ENCODE measurements at places on chromosomes 12 and 14.

DNA sequence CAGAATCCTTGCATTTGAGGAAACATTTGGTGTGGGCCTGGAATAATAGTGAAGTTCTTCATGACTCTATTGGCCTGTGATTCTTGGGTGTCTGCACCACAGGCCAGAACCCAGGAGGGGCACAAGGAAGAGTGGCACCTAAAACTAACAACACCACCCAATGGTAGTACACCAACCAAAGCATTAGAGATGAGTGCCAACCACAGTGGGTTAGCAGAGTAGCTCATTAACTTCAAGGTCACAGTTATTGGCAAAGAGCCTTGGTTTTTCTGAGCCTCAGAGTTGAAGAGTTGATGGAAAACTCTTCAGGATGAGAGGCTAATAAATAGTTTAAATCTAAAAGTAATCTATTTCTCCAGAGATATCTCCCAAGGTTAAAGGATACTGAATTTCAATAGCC, 57.0 kb downstream of the HELB start:
- no peak for DNase-seq

- DNase-seq, result no peak
Measured at GRCh38 chr12:55780685-55781084, 36.8 kb downstream of the SARNP start.

- DNase-seq, result no peak
Measured at GRCh38 chr12:20681334-20681733, 13.8 kb upstream of the SLCO1C1 start.

DNA sequence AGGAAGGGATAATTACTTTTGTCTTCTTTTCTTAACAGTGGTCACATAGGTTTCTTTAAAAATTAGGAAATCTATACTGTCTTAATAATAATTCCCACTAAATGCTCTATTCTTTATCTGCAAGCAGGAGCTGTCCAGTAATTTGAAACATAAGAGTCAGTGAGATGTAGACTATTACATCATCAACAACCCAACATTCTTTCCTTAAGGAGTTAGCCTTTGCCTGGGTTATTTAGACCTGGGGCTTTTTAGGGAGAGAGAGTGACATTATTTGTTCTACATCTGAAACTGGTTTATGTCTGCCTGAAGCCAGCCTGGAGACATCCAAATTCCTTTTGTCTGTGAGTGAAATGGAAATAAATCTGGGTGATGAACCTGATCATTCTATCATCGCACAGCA, 294.4 kb downstream of the TMTC2 start:
- no peak for DNase-seq

DNA sequence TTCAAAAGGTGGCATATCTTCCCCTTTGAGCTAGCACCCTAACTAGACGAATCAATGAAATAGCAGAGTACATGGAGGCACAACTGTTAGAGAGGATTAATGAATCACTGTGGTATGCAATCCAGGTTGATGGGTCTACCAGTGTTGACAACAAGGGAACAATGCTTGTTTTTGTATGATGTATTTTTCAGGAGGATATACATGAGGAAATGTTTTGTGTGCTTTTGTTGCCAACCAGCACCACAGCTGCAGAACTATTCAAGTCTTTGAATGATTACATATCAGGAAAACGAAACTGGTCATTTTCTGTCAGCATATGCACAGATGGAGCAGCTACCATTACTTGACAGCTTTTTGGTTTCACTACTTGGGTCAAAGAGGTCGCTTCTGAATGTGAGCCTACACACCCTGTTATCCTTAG, 142.6 kb downstream of the GPHN start:
- DNase-seq, result no peak

DNA sequence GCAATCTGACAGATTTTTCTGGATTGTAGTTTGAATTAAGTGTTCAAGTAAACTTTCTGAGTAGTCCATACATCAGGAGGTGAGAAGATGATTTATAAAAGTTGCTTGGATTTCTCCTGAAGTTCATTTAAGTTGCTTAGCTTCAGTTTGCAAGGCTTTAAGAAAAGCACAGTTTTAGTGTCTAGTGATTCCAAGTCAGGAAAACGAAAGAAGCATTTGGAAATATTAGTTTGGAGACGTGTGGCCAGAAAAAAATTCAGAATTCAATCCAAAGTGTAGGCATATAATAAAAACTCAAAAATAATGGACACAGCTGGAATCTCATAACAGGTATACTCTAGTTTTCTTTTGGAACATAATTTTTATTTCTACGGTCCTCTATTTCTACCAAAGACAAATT, 25.5 kb upstream of the PRICKLE1 start:
- DNase-seq, result no peak

DNA sequence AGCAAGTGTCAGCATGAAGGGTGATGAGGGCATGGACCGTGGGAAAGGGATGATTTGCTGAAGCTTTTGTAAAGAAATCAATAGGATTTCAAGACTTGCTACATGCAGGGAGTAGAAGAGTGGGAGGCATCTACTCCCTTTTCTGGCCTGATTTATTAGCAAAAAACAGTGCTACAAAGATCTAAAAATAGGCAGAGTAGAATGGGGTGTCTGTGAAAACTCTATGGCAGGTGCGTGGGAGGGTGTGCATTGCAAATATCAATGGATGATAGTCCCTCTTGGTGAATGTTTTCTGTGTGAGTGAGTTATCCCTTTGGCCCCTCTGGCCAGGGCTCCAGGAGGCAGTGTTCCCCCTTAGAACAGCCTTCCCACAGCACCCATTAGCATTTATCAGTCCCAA, 139.0 kb downstream of the SMOC1 start:
- no peak for DNase-seq

DNA sequence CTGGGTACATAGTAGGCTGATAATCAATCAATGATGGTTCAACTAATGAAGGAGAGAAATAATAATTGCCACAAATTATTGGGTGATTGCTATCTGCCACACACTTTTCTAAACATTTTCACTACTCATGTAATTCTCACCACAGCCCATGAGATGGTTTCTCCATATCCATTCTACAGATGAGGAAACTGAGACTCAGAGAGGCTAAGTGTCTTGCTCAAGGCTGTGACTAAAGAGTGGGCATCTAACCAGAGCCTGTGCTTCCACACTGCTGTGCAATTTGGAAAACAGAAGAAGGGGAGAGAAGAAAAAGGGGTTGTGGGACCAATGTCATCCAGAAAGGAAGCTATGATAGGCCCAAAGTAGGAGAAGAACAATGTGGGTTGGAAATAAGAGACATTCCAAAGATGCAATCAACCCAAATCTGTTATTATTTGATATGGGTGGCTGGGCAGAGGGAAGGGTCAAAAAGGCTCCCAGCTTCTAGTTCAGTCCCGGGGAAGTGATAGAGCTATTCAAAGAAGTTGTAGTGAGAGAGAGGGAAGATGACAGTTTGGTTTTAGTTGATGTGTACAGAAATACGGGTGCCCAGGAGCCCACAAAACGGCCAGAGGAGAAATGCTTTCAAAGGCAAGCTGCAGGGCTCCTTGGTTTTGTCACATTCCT, 483 bp upstream of the NR1H4 start:
- DNase-seq, result no peak

DNA sequence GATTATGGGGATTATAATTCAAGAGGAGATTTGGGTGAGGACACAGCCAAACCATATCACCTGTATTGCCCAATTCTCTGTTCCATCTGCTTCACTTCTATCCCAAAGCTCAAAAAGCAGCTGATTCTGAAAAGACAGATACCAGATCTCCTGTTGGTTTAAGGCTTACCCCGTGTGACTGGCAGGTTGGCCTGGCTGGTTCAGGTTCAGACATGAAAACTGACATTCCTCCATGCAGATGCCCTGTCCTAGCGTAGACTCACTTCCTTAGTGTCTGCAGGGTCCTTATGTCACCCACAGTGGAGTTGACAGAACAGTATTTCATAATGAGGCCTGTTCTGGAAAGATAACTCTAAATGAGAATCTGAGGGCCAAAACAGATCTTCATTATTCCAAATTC, 61.1 kb upstream of the FLRT2 start:
- no peak for DNase-seq

GRCh38 chr12:74620921-74621320, 83.3 kb downstream of the ATXN7L3B start:
- no peak for DNase-seq

DNA sequence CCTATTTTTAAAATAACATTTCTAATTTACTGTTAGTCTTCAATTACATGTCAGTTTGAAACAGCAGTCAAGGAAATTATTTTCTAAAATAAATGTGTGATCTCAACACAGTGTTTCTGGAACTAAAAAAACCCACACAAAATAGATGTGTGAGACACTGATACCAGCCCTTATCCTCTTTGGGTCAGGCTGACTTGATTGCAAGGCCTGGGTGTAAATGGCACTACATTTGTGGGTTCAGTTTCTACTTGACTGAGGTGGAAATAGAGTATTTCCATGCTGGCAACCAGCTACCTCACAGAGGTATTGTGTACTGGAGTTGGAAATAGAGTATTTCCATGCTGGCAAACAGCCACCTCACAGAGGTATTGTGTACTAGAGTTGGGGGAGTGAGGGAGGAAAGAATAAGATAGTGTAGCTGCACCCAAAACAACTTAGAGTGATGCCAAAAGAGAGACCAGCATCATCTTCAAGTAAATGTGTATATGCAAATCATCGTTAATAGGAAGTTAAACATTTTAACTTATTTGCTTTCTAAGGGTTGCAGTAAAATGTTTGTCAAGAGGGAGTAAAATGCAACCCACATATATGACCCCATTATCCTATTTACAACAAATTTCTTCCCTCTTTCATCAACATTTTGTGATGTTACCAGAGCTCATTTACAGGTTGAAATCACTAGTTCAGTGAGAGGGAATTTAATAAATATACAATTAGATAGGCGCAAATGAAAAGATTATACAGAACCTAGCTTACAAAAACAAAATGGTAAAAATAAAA, 10.7 kb upstream of the LYZ start:
- DNase-seq, result no peak

DNA sequence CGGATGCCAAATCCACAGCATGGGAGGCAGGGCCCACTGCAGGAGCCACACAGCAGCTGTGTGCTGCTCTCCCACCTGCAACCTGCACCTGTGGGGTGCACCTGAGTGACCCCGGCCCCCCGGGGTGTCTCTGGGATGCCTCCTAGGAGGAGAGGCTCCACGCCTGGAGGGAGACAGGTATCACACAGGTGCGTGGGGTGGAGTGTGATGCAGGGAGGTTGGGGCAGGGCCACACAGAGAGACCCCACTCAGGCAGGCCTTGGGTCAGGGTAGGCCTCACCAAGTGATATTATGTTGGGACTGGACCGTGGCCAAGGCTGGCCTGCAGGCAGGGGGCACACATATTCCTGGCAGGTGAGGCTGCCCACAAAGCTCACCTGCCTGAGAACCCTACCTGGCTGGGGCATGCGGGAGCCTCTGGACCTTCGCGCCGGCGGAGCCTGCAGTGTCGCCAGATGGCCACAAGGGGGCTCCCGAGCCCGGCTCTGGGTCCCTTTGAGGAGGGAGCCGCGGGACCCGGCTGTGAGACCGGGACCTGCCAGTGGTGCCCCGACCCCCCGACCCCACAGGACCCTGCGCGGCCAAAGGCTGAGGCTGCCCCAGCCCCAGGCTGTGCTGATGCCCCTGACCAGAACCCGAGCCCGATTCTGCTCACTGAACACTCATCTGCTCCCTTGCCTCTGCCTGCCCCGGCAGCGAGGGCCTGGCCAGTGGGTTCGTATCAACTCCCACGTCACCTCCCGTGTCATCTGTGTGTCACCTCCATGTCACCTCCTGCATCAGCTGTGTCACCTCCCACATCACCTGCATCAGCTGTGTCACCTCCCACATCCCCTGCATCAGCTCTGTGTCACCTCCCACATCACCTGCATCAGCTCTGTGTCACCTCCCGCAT, 11.4 kb downstream of the TMEM121 start:
- DNase-seq, result peak; percentile 61

DNA sequence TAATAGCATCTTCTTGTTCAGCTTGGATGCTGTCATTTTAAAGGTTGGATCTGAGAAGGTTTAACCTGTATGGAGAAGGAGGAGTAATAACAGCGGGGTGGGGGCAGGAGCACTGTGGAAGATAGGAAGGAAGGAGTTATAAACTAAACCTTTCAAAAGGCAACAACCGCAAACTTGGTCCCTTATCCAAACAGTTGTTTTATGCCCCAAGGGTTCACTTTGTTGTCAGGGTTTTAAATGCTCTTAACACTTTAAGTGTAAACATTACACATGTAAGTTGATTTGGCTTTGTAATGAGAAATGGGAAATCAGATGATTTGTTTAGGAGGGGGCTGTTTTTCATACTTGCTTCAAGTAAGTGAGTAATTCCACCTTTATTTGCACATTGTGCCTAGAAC, 3.0 kb downstream of the NPAS3 start:
- DNase-seq, result no peak

Data from DMS79 treated with DMSO at 0.1 percent for 48 hours (cell line).